ENCODE measurements at places on chromosomes 3 and 15.

- no peak for DNase-seq
These were observed 3.9 kb downstream of the GP5 start for GRCh38 chr3:194395212-194395611.

DNA sequence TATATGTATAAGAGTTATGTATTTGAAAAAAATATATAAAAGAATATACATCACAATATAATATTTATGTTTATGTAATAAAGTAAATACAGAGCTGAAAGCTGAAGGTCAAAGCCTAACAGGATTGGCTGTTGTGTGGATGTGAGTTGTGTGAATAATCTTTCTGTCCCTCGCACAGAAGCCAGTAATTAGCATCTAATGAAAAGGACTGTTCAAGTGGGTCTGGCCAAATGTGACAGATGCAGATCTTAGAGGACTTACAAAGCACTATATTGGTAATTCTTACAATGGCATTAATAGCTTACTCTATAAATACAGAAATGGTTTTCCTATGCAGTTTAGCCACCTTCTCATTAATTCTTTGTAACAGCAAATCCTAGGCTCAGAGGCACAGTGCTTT, 2.4 kb downstream of the MKRN3 start:
- no peak for DNase-seq

DNA sequence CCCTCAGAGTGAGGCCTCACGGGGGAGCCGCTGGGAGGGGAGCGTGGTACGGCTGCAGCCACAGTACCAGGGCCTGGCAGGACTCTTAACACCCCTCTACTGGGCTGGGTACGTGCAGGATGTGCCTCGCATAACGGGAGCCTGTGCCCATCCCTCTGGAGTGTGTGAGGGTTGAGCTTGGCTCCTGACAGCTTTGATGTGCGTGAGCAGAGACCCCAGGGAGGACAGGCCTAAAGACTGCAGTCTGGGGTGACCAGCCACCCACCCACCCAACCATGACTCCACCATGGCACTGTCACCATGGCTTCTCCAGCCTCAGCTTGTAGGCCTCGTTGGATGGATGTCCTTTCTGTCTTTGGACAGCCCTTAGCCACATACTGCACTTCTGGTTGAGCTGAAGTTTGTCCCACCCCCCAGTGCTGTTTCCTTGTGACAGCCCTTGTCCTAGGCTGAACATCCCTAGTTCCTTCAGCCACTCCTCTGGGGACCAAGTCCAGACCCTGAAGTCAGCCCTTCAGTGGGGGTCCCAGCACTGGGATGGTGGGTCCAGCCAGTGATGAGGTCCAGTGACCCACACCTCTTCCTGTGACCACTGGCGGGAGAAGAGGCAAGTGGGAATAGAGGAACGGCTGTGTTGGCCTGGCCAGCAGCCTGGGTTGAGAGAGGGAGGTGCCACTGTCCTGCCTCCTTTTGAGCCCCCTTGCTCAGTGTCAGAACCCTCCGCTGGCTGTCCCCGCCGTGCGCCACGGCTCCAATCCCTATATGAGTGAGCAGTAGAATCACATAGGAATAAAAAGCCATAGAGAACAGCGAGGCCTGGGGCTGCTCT, 6.1 kb downstream of the GLYCTK start:
- peak; percentile 4 for DNase-seq

- no peak for DNase-seq
These were observed 94.2 kb downstream of the CBLB start for GRCh38 chr3:105774444-105775180.

DNA sequence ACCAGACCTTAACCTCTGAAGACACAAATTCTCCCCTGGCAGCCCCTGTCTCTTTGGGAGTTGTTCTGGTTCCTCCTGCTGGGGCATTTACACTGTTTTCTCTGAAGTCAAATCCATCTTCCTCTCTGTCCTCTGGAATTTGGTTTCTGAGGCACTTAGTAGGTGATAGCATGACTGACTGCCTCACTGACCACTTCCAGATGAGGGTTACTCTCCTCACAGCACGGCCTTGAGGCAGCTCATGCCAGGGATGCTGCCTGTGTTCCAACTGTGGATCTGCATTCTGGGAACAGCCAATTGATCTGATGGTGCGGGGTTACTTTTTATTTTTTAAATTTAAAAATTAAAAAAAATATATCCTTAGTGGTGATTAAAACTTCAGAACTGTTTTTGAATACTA, 140.9 kb upstream of the ROPN1 start:
- DNase-seq: no peak

- DNase-seq: no peak
These were observed 14.5 kb upstream of the CFAP100 start for GRCh38 chr3:126380011-126380768.

- peak; percentile 58 for DNase-seq
These were observed 19.0 kb upstream of the C3orf49 start for GRCh38 chr3:63800097-63800496.

DNA sequence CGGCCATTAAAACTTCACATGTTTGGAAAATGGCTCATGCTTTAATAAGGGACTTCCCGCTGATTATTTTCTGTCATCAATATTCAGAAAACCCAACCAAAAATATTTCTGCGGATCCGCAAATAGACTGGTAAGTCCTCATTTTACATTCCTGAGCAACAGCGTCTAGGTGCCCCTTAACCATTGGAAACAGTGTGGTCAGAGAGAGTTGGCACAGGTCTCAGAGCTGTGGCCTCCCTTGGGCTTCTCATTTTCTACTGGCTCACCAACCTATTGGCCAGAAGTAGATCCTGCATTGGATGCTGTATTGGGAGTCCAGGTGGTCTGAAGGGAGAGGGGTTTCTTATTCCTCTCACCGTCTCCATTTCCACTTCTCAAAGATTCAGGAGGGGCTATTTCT, 348.1 kb upstream of the DCBLD2 start:
- no peak for DNase-seq

DNA sequence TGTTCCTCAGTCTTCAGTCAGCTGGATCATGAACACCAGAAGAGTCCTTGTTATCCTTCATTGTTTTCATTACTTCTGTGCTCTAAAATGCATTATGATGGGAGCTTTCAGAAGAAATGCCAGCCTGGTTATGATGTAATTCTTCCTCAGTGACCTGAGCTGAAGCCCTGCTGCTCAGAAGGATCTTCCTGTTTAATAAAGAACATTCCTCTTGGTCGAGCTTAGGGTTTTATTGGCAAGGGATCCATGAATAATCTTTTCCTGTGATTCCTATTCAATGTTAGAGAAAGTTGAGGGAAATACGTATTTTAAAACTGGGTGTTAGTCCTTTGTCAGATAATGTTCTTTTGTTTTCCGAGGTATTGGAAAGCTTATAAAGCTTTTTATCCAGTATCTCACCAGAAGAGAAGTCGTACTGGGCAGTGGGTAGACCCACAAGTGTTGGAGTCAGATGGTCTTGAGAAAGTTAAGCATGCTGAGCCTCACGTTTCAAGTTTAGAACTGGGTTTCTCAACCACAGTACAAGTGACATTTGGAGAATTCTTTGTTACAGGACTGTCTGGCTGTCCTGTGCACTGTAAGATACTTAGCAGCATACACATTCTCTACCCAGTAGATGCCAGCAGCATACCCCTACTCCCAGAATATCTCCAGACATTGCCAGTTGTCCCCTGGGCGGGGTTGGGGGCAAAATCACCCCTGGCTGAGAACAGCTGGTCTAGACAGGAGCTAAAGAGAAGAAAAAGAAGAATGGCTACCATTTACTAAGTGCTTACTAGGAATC, 212.3 kb upstream of the BHLHE40 start:
- no peak for DNase-seq

GRCh38 chr15:42102646-42103235, 8.4 kb upstream of the PLA2G4D start:
- no peak for DNase-seq

DNA sequence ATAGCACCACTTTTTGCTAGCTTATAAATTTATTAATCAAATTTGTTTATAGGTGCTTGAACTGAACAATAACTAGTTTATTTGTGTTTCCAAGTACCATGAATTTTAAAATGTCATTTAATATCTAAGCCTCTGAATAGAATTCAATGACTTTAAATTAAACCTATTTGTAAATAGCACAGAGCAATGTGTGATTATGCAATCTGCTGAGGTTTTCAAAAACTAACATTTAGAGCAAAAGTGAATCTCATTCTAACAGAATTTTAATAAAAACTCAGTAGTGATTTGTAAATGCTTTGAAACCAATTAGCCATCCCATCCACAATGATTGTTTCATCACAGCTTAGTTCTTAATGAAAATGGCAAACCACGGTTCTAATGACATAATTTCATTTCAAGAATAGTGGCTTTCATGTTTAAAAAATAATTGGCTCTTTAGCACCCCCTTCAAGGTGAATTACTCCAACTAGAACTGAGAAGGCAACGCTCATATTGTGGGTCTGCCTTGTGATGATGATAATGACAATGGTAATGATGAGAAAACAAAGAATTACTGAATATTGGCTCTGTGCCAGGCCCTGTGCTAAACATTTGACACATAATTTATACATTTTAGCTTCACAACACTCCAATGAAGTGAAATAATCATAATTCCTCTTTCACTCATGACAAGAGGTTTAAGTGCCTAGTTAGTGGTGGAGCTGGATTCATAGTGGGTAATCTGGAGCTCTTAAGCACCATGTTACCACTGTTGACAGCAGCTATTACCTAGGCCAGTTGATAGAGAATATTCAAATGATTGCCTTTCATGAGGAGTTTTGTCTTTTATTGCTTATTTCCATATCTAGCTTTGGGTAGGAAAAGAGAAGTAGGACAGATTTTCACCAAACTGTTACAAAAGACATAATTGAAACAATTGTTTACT, 145.7 kb downstream of the RBMS3 start:
- no peak for DNase-seq

DNA sequence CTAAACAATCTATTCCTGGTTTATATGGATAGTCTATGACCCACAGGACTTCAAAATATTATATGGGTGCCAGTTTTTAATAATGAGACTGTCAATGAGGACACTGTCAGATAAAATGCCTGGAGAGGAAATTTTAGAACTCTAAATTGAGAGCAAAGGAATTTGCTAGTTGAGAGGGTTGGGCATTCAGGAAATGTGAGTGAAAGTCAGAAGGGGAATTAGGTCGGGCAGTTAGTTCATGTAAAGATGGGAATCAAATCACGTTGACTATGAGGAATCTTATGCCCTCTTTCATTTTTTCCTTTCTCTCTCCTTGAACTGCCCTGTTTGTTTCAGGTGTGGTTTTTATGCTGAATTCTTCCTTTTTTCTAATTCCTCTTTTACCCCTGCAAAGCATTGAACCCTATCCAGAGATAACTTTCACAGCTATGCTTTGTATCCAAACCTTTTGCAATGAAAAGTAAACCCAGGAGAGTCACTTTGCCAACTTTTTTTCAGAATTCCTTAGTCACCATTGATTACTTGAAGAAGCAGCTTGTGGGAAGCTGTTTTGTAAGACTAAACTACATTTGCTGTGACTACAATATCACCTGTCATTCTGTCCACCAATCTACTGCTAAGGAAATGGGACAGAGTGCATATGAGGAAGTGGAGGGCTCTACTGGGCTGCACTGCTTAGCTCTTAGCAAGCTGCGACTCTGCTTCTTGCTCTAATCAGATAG, 27.8 kb downstream of the CHP1 start:
- DNase-seq: no peak

GRCh38 chr3:188137051-188137450, 16.9 kb upstream of the LPP start:
- DNase-seq: no peak

DNA sequence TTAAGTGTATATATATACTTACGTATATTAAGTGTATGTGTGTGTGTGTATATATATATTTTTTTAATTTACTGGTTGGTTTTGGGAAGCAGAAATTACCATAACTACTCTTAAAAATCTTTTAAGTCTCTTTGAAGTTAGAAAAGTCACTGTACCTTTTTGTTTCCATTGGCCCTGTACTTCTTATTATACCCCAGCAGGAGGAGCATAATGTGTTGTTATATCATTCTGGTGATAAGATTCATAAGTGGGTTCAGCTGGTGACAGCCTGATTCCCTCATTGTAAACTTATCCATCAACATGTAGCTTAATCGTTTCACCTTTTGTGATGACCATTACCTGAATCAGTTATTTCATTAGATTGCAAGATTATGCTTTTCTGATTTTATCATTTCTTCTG, 30.8 kb downstream of the MLH1 start:
- peak; percentile 12 for DNase-seq

- no peak for DNase-seq
These were observed 42.4 kb downstream of the CHAC1 start for GRCh38 chr15:40995656-40996055.

DNA sequence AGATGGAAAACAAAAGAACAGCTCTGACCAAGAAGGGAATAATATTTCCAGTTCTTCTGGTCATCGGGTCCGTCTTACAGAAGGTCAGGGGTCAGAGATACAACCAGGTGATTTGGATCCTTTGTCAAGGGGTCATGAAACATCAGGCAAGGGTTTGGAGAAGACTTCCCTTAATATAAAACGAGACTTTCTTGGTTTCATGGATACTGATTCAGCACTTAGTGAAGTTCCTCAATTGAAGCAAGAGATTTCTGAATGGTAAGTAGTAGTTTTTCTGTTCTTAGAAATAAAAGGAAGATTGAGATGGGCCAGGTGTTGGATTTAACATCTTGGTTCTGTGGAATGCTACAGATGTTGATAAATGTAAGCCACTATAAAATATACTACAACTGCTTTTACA, 9.5 kb downstream of the MGA start:
- no peak for DNase-seq

- DNase-seq: no peak
These were observed 84.0 kb downstream of the DIPK2A start for GRCh38 chr3:144055604-144056003.

GRCh38 chr3:105829871-105830622, 38.8 kb downstream of the CBLB start:
- DNase-seq: no peak

DNA sequence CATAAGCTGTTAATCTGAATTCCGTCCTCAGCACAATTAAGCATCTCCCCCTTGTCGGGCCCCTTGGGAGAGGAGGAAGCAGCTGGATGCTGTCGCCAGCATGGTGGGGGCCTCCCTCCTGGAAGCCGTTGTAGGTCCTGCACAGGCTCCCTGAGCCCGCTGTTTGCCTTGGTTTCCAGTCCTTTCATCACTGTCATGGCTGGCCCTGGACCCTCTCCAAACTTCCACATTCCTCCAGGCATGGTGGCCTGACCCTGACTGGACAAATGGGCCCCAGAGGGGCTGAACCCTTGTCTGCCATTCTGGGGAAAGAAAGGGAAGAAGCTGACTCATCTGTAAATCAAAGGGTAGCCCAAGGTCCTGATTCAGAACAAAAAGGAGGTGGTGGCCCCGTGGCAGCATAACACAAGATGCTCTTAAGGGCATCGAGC, 300.5 kb upstream of the LRRFIP2 start:
- no peak for DNase-seq

DNA sequence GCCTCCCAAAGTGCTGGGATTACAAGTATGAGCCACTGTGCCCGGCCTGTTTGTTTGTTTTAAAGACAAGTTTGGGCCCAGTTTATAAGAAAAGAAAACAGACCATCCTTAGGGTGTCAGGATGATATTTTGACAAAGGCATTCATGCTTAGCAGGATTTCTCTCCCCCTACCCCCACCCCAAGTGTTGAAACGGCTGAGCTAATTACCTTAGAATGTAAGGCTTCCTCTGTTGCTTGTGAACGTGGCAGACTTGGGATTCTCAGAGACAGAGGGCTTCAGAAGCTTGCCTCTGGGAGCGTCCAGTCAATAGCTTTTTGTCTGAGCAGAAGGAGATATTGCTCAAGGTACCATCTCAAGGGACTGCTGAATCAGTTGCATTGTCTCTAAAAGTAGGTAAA, 24.0 kb downstream of the FLNB start:
- no peak for DNase-seq

Data from SK-N-SH (cell line).